Calu3 (cell line): ENCODE measurements at places on chromosomes 1 and 21. TPM values are rescaled to one million over a fixed set of nuclear protein-coding genes. Genes with fewer than 3 reads are reported as not detected.

Gene RNU11
- not detected in 2 replicates for total RNA-seq

Gene AADACL4
- total RNA-seq: not detected in 2 replicates

Gene ADGRL4
- total RNA-seq: not detected in 2 replicates

Gene RHCE
- total RNA-seq: 0.44 TPM in 1 of 2 replicates, not detected in the other

Gene DHDDS
- total RNA-seq: 32.8 and 42.8 TPM in 2 replicates

Gene ZNF593OS
- not detected in 2 replicates for total RNA-seq

Gene C1orf56
- 8.5 and 9.5 TPM in 2 replicates for total RNA-seq

Gene HSPG2
- 397 and 398 TPM in 2 replicates for total RNA-seq

Gene S100B
- not detected in 2 replicates for total RNA-seq
